T-helper 2 cell (primary cell): ENCODE measurements at places on chromosomes 1 and 21.

DNA sequence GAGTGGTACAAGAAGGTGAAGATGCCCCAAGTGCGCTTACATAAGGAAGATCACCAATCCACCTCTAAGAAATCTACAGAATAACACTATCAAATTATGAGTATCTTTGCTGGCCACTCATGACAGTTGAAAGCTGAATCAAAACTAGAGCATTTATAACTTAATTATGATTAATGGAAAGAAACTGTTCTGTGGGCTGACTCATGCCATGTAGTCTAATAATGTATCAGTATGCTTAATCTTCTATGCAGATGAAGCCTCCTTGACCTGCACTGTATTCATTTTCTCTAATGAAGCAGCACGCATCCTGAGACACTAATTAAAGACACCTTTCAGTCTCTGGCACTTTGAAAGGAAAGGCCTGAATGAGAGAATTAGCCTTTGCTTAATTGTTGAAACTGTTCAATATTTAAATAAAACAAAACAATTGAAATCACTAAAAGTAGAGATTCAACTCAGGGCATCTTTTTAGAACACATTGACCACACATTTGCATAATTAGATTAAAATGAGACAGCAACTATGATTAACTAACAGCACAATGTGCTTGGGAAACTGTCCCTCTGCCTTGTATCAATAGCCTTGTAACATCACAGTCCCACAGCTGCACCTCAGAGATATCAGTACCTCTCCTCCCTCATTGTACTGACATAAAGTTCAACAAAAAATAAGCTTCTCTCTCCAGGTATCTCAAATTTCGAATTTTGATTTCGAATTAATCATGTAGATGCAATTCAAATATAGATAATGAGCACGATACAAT lies 105.6 kb downstream of the NTPCR start:
- DNase-seq, result no peak

DNA sequence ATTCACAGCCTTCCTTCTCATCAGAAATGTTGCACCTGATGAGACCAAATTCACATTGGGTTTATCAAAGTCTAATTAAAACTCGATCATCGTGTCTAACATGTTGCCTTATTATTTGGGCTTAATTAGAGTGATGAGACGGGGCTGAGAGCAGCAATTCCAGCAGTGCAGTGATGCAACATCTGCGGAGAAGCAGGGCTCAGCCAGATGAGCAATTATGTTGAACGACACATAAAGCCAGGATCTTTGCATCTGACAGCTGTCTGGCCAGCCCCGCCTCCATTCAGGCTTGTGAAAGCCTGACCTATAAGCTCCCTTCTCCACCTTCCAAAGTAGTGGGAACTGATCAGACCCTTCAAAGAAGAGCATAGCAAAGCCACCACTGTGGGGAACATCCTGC lies 109.8 kb downstream of the C1orf94 start:
- DNase-seq, result no peak

DNA sequence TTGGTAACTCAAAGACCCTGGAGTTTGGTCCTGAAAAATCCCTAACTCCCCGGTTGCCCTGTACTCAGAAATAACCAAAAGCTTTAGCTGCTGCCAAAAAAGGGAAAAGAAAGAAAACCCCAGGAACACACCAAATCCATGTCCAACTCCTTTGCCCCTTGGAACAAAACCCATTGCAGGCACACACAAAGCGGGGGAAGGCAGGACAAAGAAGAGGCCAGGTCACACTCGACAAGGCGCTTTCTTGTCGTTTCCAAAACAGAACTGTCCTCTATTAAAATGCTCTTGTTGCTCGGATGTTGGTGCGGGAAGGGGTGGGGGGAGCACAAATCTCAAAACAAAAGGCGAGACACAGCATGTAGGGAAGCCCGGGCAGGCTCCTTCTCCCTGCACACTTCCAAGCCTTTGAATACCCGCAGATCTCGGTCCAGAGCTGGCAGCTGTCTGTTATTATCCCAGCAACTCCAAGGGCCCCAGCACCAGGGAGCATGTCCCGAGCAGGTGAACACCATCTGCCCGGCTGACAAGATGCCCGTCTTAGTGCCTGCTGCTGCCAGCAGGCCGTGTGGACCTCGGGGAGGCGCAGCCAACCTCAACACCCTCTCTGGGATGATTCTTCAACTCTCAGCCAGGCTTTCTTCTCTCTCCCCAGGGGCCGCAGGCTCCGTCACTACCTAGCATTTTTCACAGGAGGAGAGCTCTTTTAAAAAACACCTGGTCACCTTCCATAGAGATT lies 96.4 kb downstream of the SSBP3 start:
- no peak for DNase-seq

DNA sequence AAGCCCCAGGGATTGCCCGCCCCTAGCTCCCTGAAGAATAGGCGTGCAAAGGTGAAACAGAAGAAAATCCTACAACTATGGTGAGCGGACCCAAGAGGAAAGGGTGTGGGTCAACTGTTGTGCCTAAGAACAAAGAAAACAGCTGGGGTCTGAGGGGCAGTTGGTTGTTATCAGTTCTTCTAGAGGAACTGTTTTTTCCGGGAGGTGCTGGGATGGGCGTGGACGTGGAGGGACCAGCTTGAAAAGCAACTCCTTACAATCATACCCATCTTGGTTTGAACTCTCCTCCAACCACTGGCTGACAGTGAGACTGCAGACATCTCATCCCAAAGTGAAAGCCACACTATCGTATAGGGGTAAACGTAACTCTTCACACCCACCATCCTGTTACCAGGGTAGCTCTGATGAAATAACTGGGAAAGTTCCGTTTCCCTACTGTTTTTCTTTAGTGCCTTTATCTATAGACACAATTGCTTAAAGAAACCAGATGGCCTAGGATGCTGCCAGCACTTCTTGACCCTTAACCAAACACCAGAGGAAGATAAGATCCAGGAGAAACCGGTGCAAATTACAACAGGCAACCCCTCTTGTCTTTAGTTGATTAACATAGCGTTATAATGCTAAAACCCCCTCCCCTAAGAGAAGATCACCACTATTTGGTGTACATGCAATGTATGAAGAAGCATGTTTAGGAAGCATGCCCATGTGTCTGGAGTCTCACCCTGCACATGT lies 25.6 kb upstream of the FAM89A start:
- DNase-seq, result no peak

DNA sequence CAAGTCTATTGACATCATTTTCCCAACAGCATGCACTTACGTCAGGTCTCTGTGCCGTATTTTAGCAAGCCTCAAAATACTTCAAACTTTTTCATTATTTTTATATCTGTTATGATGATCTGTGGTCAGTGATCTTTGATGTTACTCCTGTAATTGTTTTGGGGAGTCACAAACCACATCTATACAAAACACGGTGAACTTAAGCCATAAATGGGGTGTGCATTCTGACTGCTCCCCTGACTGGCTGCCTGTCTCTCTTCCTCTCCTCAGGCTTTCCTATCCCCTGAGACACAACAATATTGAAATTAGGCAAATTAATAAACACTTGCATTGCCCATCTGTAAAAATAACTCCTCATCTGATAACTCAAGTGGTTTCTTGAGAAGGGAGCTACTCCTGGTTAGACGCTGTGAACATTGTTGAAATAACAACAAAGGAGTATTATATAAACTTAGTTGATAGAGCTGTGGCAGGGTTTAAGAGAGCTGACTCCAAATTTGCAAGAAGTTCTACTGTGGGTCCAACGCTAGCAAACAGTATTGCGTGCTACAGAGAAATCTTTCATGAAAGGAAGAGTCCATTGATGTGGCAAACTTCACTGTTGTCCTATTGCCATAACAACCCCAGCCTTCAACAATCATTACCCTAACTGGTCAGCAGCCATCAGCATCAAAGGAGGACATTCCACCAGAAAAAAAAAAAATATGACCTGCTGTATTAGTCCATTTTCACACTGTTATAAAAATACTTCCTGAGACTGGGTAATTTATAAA lies 105.8 kb upstream of the DSCAM start:
- DNase-seq, result no peak

DNA sequence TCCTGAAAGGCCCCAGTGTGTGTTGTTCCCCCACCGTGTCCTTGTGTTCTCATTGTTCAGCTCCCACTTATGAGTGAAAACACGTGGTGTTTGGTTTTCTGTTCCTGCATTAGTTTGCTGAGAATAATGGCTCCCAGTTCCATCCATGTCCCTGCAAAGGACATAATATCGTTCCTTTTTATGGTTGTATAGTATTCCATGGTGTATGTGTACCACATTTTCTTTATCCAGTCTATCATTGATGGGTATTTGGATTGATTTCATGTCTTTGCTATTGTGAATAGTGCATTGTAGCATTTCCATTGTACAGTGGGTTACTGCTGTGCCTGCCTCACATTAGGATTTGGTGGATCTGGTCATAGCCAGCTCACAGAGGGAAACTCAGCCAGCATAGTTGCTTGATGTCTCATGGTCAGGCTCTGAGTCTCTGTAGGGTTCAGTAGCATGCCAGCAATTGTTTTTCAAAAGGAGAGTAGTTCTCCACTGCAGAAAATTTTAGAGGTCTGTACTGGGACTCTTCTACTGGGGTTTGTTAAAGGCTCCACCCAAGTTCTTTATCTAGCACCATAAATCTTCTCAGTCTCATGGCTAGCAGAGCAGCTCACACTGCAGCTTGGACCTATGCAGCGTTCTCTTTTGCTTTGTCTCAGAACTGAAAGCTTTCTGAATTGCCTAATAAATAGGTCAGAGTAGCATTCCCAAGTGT lies 41.0 kb downstream of the RUNX3 start:
- DNase-seq, result no peak

DNA sequence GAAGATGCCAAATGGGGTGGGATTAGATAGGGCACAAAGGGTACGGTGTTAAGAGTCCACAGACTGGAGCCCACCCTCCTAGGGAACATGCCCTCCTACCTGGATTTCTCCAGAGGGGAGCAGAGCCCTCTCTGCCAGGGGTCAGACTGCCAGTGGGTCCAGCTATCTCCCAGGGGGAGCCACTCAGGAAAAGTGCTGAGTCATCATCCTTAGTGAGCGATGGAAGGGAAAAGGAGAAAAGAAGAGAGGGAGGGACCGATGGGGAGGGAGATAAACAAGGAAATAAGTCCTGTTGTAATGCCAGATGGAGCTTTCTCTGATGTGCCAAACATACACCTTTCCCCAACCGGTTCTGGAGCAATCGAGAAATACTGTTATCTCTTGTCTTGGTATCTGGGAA lies 30.4 kb upstream of the CYP4B1 start:
- DNase-seq, result no peak

DNA sequence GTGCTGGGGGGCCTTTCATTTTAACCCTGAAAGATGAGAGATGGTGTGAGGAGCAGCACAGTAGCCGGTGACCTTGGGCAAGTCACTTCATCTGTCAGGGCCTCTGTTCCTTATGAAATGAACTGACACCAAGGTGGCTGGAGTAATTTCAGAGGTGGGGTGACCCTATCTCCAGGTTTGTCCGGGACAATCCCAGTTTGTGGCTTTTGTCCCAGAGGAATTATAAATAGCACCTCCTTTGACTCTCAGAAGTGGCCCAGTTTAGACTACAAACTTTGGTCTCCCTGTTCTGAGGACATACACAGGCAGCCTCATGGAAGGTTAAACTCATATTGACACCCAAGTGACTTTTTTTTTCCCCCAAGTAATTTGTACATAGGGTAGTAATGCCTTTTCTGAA lies 14.6 kb downstream of the ACTN2 start:
- DNase-seq, result no peak

DNA sequence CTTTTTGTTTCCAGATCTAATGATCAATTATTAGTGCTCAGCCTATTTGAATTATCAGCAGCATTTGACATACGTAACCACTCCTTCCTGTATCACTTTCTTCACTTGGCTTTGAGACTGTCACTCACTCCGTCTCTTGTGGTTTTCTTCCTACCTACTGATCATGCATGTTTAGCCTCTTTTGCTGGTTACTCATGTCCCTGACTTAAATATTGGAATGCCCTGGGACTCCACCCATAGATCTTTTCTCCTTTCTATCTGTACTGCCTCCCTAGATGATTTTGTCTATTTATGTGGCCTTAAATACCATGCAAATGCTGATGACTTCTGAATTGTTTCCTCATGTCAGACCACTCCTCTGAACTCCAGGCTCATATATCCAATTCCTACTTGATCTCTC lies 57.7 kb upstream of the PDE4B start:
- DNase-seq, result no peak

- no peak for DNase-seq
Measured at GRCh38 chr1:64245495-64245894, 42.1 kb downstream of the UBE2U start.

DNA sequence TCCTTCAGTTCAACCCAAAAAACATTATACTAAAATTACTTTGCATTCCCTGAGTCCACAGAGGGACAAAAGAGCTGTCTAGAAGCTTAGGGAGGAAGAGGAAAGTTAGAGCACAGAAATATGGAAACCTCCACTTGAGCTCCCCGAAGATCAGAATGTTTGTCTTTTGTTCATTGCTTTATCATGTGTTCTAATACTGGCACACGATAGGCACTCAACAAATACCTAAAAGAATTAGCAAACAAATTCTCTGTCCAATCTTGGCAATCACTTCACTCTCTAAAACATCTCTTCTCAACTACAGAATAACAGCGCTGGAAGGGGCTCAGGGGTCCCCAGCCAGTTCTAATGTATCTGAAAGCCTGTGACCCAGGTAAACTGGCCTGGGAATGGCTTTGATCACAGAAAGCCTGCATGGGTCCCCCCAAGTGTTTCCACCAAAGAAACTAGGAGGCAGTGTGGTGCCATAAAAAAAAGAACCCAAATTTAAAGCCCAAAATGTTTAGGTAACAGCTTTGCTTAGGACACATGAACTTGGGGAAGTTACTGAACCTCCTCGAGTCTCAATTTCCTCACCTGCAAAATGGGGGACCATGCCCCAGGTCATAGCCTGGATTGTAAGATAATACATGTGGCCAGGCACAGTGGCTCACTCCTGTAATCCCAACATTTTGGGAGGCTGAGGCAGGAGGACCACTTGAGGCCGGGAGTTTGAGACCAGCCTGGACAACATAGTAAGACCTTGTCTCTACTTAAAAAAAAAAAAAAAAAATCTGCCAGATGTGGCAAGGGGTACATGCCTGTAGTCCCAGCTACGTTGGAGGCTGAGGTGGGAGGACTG lies 45.8 kb downstream of the SSBP3 start:
- DNase-seq, result no peak

- DNase-seq, result no peak
Measured at GRCh38 chr1:234477386-234478151, 1.4 kb downstream of the TARBP1 start.

DNA sequence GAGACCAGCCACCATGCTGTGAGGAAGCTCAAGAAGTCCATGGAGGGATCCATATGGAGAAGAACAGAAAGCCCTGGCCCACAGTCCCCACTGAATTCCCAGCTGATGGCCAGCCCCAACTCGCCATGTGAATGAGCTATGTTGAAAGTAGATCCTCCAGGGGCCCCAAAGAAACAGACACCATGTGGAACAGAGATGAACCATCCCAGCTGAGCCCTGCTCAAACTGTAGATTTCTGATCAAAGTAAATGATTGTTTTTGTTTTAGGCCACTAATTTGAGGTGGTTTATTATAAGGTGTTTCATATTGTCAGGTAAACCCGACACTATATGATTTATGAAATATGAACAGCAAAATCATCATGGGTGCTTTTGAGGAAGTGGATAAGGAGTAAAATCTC lies 32.8 kb downstream of the SYT2 start:
- DNase-seq, result no peak
